ENCODE measurements at places on chromosomes 2 and 18.

GRCh38 chr2:233062946-233063268, 2.8 kb downstream of the INPP5D start:
- DNase-seq, result no peak

DNA sequence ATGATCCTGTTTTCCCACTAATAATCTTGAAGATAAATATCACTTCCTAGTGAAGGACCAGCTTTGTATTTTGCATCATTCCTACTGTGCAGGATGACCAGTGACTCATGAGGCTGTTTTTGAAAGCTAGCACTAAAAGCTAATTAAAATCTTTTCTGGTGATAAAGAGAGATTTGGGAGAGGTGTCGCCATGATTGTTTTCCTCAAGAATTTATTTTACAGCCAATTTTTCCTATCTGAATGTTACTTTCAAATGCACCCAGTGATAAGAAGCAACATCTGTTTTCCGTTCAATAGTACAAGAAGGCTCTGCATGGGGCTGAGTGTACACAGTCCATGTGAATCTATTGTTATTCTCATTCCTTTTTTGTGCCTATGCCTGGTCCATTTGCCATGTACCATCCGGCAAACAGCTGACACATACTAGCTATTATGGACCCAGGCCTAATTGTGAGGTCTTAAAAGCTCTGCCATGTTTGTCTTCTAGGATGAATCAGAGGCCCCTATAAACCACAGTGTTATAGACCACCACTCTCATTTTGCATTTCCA, 28.4 kb downstream of the MEIS1 start:
- no peak for DNase-seq

DNA sequence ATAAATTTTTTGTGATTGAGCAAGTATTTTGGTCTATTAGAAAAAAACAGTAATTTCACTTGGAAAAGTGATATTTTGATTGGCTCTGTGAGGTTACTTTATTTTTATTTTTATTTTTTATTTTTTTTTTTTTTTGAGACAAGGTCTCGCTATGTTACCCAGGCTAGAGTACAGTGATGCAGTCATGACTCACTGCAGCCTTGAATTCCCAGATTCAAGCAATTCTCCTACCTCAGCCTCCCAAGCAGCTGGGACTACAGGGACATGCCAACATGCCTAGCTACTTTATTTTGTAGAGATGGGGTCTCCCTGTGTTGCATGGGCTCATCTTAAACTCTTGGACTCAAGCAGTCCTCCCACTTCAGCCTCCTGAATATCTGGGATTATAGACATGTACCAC, 60.9 kb upstream of the MGAT5 start:
- DNase-seq, result no peak

DNA sequence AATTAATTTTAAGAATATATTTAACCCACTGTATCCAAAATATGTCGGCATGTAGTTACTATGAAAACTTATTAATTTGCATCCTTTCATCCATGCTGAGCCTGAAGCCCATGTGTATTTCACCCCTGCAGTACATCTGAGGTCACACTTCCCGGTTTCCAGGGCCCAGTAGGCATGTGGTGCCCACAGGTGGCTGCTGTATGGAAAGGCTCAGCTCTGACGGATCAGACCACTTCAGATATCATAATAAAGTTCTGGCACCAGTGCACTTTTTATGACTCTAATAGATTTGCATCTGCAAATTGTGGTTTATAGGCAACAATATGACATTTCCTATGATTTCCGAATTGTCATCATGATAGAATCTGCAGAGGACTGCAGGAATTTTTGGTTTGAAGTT, 22.5 kb downstream of the SH3RF3 start:
- no peak for DNase-seq

- no peak for DNase-seq
Observed at GRCh38 chr2:204074456-204074855, 137.9 kb downstream of the ICOS start.

GRCh38 chr2:164015328-164016123, 279.7 kb upstream of the FIGN start:
- DNase-seq, result no peak

- DNase-seq, result peak; percentile 5
Observed at GRCh38 chr2:111118981-111119821, 1.5 kb upstream of the BCL2L11 start.

Data from CD4-positive, alpha-beta T cell treated with Interleukin-6 at 100 ng/mL for 8 hours (primary cell).